ENCODE measurements at places on chromosomes 4 and X.

- no peak for DNase-seq
Measured at GRCh38 chr4:25112995-25113380, 47.3 kb downstream of the SEPSECS start.

GRCh38 chr4:37991623-37992410 is 31.6 kb downstream of the PTTG2 start:
- no peak for DNase-seq

DNA sequence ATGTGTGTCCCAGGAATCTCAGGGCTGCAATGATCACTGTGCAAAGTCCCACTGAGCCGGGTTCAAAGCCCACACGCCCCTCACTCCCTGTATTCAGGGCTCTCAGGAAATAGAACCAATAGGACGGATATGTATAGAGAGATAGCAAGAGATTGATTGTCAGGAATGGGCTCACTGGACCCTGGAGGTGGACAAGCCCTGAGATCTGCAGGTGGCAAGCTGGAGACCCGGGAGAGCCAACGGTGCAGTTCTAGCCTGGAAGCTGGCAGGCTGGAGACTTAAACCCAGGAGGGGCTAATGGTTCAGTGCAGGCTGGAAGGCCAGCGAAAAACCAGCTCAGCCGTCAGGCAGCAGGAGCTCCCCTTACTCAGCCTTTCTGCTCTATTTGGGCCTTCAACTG is 52.8 kb upstream of the ADRA2C start:
- no peak for DNase-seq

- DNase-seq = no peak
Measured at GRCh38 chr4:82046796-82047195, 327.0 kb downstream of the HNRNPD start.

- DNase-seq = no peak
Measured at GRCh38 chr4:1503583-1504471, 97.6 kb upstream of the NKX1-1 start.

- no peak for DNase-seq
Measured at GRCh38 chrX:52118262-52118661, 49.3 kb upstream of the MAGED4B start.

GRCh38 chrX:45515262-45516215 is 314.9 kb upstream of the DIPK2B start:
- no peak for DNase-seq

DNA sequence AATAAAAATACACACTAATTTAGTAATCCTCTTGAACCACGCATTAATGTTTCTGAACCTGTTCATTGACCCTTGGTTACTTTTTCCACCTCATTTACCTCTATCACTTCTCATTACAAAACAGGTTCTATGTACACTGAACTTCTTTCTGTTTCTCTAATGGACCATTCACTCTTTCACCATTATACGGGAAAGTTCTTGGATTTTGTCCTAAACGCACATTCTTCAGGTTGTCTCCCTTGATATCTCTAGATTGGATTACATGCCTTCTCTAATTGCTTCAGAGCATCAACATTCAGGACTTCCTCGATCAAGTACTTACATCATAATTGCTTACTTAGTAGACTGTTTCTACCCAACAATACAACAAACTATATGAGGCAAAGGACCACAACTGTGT is 359.4 kb upstream of the FSTL5 start:
- no peak for DNase-seq

- no peak for DNase-seq
Measured at GRCh38 chr4:152515678-152516077, 20.2 kb downstream of the FBXW7 start.

DNA sequence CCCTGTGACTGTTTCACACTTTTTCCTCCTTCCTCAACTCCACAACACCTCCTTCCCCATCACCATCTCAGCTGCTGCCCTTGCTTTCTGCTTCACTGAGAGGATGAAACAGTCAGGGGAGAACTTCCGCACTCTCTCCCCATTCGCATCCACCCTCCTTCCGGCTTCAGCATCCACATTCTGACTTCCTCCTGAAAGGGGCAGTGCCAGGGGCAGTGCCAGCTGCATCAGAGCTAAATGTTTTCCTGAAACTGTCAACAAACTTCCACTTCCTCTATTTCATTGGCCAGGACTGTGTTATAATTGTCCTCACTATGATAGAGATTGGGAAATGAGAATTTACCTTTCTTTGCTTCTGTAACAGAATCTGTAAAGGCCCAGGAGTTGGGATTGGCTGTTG is 18.2 kb upstream of the RASL11B start:
- DNase-seq = no peak
